Right lobe of liver (tissue), 6 donors: ENCODE measurements at places on chromosomes 4 and X.

DNA sequence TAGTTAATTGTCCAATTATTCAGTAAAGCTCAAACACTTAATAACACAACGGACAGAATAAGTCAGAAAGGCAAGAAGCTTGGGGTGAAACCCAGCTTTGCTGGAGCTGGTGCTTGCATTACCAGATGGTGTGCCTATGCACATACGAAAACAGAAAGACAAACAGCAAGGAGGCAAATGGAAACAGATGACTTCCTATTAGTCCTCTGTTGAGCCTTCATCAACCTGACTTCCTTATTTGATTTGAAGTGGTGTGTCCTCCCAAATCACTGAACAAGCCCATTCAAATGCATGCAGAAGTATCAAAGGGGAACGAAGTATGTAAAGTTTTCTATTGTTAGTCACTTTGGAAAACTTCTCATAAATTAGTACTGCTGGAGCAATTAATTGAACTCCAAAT lies 166.2 kb downstream of the ATP10D start:
- no peak for DNase-seq

GRCh38 chrX:124211312-124211942 lies 121.0 kb upstream of the TEX13D start:
- DNase-seq, result no peak

GRCh38 chrX:131828482-131828881 lies 194.6 kb upstream of the STK26 start:
- no peak for DNase-seq

DNA sequence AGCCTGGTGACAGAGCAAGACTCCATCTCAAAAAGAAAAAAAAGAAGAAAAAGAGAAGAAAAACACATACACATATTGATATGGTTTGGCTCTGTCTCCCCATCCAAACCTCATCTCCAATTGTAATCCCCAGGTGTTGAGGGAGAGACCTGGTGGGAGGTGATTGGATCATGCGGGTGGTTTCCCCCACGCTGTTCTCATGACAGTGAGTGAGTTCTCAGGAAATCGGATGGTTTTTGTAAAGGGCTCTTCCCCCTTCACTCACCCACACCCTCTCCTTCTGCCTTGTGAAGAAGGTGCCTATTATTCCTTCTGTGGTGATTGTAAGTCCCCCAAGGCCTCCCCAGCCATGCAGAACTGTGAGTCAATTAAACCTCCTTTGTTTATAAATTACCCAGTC lies 68.4 kb downstream of the LDB2 start:
- DNase-seq, result no peak

- DNase-seq, result no peak
Measured at GRCh38 chr4:186598686-186599085, 43.3 kb upstream of the MTNR1A start.

DNA sequence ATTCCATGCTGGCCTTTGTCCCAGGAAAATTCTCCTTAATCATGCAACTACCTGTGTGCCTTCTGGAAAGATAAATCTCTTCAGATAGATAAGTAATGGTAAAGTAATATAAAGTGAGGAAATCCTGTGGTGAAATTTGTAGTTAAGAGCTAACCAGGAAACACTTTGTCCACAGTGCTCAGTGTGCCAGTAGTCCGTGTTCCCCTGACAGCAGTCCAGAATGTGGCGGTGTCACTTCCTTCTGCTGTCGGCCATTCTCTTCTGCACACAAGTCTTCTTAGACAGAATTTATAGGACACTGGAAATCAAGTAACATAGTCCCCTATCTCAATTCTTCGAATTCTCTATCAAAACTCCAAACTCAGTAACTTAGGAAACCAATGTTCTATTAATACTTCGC lies 5.7 kb upstream of the CXXC4 start:
- no peak for DNase-seq

GRCh38 chrX:5807181-5807580 lies 421.5 kb downstream of the NLGN4X start:
- no peak for DNase-seq

GRCh38 chr4:99809326-99809725 lies 7.3 kb upstream of the DAPP1 start:
- no peak for DNase-seq

- no peak for DNase-seq
Measured at GRCh38 chr4:83643036-83643435, 107.1 kb downstream of the GPAT3 start.

- DNase-seq, result no peak
Measured at GRCh38 chr4:145956288-145956890, 17.8 kb upstream of the ZNF827 start.

DNA sequence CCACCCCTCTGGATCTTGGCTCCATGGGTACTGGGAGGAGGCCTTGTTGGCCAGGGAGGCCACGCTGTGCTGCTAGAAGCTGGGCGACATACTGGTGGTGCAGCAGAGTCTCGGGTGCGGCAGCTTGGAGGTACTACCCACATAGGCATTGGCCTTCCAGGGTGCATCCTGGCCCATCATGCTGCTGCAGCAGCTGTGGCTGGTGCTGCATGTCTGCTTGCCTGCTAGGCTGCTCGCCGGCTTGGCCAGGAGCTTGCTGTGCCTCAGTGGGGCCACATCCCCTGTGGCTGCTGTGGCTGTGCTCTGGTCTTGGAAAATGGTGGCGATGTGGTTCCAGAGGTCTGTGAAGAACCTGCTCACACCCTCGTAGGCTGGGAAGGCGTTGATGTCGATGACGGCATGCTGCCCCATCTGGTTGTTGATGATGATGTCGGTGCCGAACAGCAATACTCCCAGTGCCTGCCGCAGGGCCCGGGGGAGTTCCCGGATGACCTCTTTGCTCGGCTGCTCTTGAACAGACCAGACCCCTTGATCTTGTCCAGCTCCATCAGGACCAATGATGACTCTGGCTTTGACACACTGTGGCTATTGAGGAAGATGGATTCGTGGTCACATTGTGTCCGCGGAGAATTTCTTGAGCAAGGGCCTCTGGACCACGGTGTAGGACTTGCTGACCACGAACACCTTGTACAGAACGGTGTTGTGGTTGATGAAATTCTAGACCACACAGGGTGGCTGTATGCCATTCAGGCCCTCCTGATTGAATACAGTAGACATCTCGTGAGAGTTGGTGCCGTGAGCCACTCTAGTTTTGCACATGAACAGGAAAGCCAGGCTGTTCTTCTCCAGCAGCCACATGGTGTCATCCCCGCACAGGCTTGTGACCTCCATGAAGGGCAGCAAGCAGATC lies 11.8 kb downstream of the RBM10 start:
- no peak for DNase-seq

- DNase-seq, result peak; percentile 50
Measured at GRCh38 chr4:40984051-40984450, 230.3 kb downstream of the APBB2 start.

DNA sequence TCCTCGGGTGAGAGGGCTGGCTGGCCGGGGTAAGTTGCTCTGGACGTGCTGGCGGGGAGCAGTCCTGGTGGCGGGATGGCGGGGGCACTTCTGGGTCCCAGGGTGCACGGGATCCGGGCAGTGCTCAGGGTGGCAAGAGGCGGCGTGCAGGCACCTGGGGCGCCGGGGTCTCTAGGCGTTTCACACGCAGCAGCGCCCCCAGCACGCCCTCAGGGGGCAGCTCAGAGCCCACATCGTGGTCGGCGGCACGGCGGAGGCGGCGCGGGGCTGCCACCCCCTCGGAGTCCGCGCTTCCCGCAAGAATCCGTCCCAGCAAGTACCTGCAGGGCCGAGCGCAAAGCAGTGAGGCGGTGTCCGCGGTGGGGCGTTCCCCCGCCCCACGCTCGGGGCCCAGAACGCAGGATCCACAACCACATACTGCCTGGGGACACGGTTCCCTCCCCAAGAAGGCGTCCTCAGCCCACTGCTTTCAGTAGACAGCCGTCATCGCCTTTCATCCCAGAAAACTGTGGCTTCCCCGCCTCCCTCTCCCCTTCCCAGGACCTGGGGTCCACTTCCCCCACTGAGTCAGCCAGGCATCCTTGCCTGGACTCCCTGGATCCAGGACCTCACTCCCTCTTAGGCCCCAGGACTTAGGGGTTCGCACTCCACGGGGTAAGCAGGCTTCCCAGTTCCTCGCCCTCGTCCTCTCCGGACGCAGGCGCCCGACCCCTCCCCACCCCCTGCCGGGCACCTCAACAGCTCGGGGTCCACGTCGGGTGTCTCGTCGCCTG lies 4.1 kb downstream of the PCSK1N start:
- DNase-seq, result no peak

DNA sequence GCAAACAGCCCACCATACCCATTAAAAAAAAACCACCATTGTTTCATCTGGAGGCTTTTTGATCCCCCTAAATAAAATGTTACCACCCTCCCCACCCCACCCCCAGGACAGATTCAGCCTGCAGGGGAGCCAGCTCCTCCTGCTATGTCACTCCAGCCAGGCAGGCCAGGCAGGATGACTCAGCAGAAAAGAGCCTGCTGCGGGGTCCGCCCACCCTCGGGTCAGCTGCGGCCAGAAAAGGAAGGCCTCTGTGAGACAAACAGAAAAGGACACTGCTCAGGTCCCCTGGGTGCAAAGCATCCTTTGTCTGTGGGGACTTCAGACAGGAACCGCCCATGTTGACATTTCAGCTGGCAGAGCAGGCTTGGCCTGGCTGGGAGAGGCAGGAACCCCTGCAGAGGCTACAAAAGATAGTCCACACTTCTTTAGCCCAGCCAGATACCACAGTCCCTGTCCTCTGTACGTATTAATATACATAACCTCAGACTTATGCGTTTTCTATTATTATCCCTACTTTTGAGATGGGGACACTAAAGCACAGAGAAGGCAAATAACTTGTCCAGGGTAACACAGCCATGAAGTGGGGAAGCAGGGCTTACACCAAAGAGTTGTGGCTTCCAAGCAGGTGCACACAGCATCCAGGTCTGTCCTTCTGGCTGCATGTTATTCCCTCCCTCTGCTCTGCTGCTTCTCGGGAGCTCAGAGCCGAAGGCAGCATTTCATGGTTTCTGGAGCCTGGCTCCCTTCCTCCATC lies 147.7 kb downstream of the CPEB2 start:
- DNase-seq, result peak; percentile 91

DNA sequence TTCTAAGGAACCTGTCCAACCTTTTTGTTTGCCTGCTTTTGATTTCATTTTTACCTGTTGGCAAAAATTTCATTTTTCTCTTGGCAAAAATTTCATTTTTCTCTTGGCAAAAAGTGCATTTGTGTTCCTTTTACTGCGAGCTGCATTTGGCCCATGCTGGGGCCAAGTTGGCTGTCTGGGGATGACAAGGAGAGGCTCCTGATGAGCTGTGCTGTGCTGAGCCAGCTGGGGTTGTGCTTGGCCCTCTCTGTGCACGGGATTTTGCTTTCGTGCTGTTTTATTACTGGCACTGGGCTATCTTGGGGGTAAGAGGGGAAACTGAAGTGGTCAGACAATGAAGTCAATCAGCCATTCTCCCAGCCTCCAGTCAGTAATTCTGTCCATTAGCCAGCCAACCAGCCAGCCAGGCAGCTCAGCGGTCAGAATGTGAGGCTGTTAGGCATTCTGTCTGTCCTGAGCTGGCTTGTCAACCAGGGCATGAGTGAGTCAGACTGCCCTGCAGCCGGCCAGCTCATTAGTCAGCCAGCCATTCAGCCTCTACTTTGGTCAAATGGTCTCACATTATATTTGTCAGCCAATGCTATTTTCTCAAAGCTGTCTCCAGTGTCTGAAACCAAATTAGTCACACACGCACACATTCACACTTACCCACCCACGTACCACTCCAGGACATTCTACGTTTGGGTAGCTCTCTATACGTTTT lies 56.9 kb upstream of the PRPS1 start:
- DNase-seq, result no peak

- no peak for DNase-seq
Measured at GRCh38 chr4:111806331-111806730, 338.9 kb upstream of the FAM241A start.

GRCh38 chr4:133316909-133317308 lies 167.8 kb downstream of the PCDH10 start:
- DNase-seq, result no peak

GRCh38 chr4:181254771-181255170 lies 988.4 kb upstream of the TENM3 start:
- no peak for DNase-seq

- DNase-seq, result no peak
Measured at GRCh38 chrX:124125471-124125870, 164.0 kb downstream of the STAG2 start.

DNA sequence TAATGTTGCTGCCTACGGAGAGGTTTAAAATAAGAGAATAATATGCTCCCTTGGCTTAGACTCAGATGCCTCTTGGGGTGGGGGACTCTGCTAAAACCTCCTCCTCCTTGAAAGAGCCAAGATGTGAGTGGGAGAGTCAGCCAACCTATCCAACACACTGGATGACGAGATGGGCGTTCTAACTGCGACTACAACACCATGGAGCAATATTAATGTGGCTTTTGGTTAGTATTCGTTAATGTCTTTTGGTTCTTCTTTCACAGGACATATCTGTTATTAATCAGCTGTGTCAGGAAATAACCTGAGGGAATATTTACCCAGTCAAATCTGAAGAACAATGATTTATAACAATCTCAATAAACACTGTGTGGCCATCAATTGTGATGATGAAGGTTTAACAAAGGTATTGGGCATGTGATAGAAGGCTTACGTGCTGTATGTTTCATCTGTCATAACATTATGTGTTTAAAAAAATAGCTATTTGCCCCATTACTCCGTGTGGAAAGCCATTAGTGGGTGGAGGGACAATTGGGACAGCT lies 143.5 kb upstream of the FTHL17 start:
- no peak for DNase-seq

GRCh38 chr4:181416966-181417365 lies 826.2 kb upstream of the TENM3 start:
- no peak for DNase-seq

DNA sequence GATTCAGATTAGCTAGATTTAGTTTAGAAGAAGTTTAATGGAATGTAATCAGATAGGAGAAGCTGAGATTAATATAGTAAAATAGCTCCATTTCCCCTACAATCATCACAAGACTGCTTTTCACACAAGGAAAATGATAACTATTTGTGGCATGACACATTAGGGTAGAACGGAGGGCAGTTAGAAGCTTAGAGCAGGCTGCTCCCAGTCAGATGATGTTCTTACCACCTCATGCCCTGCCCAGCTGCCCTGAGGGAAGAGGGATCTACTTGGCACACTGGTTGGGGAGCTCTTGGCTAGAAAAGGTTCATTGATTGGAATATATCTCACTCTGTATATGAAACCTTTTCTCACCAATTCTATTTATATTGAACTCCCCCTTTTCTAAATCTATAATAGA lies 180.7 kb upstream of the IL15 start:
- DNase-seq, result no peak

GRCh38 chrX:31604629-31605221 lies 532.9 kb upstream of the FTHL17 start:
- DNase-seq, result no peak
